Kidney tubule cell (primary cell): ENCODE measurements at places on chromosomes 12 and 14.

GRCh38 chr12:95141310-95141709, 67.9 kb upstream of the NR2C1 start:
- DNase-seq, result no peak

DNA sequence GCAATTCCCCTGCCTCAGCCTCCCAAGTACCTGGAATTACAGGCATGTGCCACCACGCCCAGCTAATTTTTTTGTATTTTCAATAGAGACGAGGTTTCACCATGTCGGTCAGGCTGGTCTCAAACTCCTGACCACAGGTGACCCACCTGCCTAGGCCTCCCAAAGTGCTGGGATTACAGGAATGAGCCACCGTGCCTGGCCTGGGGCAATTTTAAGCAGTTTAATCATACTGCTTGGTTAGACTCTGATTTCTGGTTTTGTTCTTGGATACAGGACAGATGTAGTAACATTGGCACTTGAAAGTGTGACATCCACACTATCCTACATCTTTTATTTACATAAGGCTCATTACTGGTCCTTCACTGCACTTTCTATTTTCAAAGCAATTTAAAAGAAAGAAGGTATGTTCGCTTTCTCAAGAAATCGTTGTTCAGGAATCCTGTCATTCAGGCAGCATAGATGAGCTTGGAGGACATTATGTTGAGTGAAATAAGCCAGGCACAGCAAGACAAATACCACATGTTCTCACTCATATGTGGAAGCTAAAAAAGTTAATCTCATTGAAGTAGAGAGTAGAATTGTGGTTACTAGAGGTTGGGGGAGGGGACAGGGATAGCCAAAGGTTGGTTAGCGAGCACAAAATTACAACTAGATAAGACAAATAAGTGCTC, 4.0 kb upstream of the NUAK1 start:
- no peak for DNase-seq

- DNase-seq, result no peak
Observed at GRCh38 chr12:123054371-123054770, 73.9 kb downstream of the ARL6IP4 start.

- DNase-seq, result peak; percentile 25
Observed at GRCh38 chr12:120438495-120439198, 734 bp downstream of the COX6A1 start.

DNA sequence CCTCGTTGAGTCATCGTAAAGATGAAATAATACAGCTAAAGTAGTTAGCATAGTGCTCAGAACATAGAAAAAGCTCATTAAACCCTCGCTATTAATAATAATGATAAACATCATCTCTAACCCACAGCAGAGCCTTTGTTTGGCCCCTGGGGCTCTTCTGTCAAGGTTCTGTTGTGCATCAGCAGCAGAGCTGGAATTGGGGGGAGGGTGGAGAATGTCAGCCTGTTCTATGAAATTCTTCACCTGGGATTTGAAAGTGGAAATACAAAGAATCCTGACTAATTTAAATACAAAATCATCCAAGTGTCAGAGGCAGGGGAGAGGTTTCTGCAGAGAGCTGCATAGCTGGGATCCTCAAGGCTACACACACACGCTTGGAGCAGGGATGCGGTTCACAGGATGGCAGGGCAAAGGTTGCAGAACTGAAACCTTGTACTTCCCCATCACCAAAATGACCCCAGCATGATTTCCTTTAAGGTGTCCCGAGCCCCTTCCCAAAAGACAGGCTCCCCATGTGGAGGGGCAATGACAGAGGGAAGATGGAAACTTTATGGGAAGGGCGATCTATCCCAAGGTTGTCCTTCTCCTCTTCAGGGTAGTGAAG, 71.8 kb downstream of the DAD1 start:
- no peak for DNase-seq
